Hematopoietic multipotent progenitor cell treated with erythropoietin and hydrocortisone succinate and interleukin-3 and kit ligand, for 6 days (in vitro differentiated cells): ENCODE measurements at places on chromosomes 4 and X.
A peak's percentile ranks its signal among the peaks of the same experiment; 100 is the strongest.

GRCh38 chrX:112846187-112846586 lies 5.6 kb upstream of the AMOT start:
- no peak for DNase-seq

GRCh38 chr4:157389741-157390140 lies 169.2 kb downstream of the GRIA2 start:
- no peak for DNase-seq

DNA sequence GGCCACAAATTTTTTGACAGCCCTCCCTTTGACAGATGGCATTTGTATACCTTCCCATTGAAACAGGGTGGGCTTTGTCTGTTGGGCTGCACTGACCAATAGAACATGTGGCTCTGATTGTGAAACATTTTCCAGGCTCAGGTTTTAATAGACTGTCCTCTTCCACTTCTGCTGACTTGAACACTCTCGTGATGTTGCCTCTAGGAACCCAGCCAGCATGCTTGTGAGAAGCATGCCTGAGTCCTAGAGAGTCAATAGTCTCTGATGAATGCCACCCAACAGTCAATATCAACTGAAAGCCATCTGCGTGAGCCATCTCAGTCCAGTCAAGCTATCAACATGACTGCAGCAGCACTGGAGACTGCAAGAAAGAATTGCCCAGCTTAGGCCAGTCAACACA lies 290.0 kb downstream of the SLC7A11 start:
- DNase-seq = no peak

- peak; percentile 70 for DNase-seq
Measured at GRCh38 chrX:1493877-1494510, 41.3 kb upstream of the ASMTL start.

- no peak for DNase-seq
Measured at GRCh38 chr4:108152980-108153379, 15.8 kb downstream of the LEF1 start.

GRCh38 chr4:123651066-123651465 lies 254.5 kb downstream of the SPRY1 start:
- no peak for DNase-seq
